Inflammatory macrophage (primary cell): ENCODE measurements at places on chromosomes 7 and 10.

GRCh38 chr7:70387217-70387616 is 744.7 kb upstream of the GALNT17 start:
- DNase-seq = no peak

DNA sequence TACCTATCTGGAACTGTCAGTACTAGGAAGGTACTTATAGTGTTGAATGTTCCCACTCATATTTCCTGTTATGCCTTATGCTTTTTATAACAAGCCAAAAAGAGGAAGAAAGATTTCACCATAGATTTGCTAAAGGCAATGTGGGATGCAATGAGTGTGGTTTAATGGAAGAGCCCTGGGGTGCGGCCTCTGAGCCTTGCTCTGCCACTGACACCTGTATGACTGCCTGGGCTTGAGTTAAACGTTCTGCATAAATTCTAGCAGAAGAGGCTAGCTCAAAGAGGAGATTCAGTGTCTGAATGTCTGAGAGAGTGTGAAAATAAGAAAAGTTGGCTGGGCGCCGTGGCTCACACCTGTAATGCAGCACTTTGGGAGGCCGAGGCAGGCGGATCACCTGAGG is 143.8 kb downstream of the TPST1 start:
- peak; percentile 78 for DNase-seq

- DNase-seq = no peak
Observed at GRCh38 chr7:155824227-155824886, 12.1 kb upstream of the SHH start.

DNA sequence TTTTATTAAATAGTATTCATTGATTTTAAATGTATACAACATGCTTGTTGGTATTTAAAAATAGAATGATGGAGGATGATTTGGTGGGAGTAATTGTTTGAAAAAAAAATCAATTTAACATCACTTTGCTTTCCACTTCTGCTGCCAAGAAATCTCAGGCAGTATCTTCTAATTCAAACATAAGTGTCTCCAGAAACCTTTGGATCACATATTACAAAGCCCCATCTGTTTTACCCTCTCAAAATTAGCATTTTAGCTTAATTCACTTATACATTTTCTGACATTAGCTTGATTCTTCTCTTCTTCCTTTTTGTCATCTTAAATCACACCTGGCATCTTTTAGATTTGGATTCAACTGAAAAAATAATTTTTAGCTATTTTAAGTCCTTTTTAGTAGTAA is 72.9 kb upstream of the KMT2C start:
- DNase-seq = no peak

- DNase-seq = peak; percentile 32
Observed at GRCh38 chr7:105691082-105691679, 109.9 kb upstream of the EFCAB10 start.
